NCI-H446 treated with DMSO at 0.1 percent for 48 hours (cell line): ENCODE measurements at places on chromosomes 4 and X.

DNA sequence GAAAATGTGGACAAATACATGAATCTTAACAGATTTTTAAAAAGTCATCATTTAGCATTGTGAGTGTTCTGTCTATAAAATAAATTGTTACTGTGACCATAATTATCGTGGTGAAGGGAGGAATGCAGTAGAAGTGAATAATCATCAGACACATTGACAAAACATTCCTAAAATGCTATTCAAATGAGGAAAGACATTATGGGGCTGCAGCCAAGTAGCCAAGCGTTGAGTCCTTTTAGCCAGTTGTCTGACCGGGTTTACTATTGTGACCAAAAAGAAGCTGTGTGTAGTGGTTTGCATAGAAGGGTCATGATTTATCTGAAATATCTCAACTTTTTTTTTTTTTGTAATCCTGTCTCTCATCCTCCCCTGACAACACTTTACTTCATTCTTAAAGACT is 19.5 kb downstream of the WWC2 start:
- no peak for DNase-seq

DNA sequence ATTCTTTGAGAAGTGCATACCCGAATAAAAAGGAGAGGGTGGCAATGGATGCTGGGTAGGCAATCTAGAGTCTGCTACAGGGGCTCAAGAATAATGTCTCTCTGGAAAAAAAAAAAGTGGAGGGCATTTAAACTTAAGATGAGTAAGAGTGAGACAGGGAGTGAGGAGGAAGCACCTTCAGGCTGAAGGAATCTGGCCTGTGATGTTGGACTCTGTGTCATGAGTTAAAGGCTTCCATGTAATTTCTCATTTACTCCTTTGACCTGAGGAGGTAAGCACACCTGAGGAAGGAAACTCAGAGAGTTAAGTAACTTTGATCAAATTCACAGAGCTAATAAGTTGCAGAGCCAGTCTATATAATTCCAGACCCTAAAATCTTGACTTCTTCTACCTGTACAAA is 3.2 kb upstream of the PRKG2 start:
- no peak for DNase-seq

DNA sequence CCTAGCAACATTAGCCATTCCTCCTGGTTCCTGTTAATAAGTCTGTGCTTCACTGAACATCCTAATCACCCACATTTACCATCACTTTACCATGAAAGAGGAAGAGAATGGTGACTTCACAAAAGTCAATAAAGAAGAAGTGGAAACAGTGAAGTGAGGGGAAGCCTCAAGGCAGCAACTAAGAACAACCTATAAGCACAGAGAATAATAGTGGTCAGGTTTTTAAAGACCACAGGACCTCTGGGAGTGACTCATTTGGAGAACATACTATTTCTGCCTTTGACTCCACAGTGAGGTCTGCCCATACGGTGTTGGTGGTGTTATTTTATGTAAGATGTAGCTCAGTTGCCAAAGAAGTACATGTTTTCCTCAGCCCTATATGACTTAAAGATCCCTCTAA is 86.0 kb upstream of the TET2 start:
- no peak for DNase-seq

DNA sequence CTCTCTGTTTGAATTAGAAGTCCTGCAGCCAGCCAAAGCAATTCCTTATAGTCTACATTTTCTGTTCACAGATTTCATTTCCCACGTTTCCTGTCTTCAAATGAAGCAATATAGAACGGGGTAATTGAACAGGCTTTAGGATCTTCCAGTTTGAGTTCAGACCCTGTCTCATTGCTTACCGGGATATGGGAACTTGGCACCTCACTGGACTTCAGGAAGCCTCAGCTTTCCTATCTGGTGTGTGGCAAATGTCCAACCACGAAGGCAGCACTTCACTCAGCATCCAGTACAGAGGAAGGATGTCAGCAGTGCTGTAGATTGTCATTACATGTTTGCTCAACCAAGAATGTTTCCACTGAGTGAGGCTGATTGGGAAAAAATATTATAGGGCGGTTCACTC is 271.1 kb upstream of the ZFP42 start:
- no peak for DNase-seq

- DNase-seq: peak; percentile 22
Measured at GRCh38 chr4:71713611-71714203, 70.2 kb downstream of the GC start.

DNA sequence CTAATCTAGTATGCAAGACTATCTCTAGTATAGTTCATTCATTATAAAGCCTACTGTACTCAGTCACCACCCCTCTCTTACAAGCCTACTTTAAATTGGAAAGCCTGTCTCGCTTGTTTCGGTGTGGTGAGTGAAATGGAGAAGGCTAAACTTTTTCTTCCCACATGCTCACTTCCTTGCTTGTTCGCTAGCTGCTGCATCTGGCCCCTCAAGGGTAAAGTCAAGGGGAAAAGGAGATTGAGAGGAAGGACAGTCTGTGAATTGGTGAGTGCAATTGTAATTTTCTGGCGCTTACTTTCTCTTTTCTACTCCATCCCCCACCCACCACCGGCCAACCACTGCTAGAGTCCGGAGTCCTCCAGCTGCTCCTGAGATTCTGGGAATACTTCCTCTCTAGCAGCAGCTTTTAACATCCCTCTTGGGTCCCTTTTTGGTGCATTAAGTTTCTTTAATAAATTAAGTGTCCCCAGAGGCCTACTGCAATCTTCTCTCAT is 12.1 kb upstream of the ARAP2 start:
- DNase-seq: no peak

GRCh38 chrX:133391111-133391510 is 24.2 kb downstream of the GPC4 start:
- DNase-seq: no peak

DNA sequence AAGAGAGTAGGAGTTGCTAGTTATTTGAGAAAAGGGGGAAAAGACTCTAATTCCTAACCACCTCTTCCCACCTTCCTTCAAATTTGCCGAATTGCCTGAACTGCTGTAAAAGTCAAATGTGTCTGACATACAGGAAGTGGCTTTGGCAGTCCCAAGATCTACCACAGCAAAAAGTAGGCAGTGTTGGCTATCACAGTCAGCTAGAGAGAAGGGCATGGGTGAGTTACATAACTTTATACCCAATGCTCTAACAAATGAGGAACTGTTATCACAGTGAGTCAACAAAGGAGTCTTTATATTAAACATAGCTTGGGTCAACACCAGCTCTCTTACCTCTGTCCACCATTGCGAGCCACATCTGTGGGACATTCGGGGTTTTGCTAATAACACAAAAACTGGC is 2.4 kb upstream of the MBNL3 start:
- DNase-seq: no peak

DNA sequence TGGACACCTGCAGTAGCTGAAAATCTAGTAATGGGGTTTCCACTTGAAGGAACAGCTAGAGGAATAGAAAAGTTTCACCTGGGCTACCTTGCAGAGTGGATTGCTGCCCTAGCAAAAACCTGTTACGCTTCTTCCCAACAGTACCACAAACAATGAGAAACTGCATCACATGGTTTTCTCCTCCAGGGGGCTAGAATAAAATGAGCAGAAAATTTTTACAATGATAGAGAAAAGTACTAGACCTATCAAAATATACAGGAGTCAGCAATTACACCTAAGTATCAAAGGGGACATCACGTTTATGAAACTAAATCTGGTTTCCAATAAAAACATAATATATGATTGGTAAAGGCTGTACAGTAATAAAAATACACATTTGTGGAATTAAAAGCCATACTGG is 423.1 kb upstream of the PITX2 start:
- DNase-seq: no peak

GRCh38 chr4:152073351-152074087 is 312.7 kb upstream of the GATB start:
- no peak for DNase-seq

DNA sequence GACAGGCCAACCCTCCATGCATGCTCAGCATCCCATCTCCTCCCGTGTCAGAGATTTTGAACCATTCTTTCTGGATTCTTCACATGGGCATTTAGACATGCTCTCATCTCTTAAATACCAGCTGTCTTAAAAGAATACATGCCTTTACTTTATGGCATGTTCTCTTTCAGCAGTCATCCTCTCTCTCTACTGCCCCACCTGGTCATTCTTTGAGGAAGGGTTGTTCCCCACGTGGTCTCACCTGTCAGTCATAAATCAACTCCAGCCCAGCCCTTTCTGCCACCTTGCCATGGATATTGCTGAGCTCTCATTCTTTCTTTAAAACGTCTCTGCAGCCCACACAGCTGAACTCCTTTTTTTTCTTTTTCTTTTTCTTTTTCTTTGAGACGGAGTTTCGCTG is 111.3 kb downstream of the ARHGAP10 start:
- no peak for DNase-seq

DNA sequence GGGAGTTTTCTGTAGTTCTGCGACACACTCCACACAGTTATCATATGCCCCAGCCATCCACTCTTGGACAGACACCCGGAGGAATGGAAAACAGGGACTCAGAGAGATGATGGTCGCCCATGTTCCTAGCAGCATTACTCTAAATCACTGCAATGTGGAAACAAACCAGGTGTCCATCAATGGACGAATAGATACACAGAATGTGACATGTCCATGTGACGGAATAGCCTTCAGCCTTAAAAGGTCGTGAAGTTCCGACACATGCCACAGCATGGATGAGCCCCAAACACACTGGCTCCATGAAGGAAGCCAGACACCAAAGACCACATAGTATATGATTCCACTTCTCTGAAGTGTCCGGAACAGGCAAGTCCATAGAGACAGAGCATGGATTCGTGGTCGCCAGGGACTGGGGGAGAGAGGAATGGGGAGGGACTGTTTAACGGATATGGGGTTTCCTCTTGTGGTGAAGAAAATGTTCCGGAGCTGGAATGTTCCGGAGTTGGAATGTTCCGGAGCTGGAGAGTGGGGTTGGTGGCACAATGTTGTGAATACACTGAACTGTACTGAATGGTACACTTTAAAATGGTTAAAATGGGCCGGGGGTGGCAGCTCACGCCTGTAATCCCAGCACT is 28.7 kb upstream of the AFAP1 start:
- DNase-seq: no peak

DNA sequence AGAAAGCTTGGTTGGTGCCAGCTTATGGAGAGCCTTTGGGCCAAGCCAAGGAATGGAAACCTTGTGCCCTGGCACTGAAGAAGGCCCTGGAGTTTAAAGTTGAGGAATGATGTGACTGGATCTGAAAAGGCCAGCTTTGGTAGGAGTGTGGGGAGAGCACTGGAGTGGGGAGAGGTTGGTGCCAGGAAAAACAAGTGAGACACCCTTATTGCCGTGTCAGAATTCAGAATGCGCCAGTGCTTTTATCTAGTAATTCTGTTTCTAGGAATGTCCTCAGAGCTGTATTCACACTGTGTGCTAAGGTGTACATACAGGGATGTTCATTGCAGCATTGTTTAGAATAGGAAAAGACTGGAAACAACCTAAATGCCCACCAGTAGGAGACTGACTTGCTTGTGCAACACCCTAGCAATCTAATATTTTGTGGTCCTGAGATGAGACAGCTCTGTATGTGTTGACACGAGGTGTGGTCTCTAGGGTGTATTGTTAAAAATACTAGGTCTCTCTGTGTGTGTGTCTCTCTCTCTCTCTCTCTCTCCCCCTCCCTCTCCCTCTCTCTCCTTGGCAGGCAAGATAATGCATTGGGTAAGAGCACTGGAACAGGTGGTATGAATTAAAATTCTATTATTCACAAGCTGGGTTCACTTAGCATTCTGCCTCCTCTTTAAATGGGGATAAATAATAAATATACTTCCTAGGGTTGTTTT is 107.8 kb downstream of the GATB start:
- no peak for DNase-seq

- DNase-seq: no peak
Measured at GRCh38 chrX:54208531-54208930, 25.5 kb upstream of the FAM120C start.
